HT-29 (cell line): ENCODE measurements at places on chromosomes 2 and 18.

DNA sequence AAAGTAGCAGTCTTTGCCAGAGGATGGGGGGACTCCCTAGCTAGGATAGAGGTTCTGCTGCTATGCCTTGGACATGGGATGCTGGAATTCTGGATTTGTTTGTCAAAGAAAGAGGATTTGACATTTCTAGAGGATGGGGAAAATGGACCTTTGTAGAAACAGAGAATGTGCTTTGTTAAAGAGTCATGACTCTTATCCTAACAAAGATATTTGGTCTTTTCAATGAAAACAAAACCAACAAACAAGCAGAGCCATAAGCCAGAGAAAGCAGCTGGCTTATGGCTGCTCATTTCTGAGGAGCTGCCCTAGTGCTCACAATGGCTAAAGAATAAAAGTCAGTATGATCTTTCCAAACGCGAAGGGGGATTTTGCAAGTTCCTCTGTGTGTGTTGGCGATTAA, 40.8 kb upstream of the MAPRE2 start:
- DNase-seq: no peak

DNA sequence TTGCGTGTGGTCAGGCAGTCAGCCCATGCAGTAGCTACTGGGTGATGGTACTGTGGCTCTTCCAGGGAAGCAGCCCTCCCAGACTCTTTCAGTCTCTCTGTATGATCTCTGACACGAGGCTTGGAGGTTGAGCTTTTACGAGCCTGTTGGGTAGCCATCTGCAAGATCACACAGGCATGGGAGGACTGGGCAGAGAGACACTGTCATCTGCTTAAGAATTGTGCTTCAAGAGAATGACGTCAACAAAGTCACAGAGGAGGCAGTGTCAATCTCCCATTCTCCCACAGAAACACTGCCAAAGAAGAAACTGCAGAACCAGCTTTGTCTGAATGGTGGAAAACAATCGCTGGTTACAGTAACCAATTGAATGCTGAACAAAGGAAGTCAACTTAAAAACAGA, 78.4 kb upstream of the MC2R start:
- no peak for DNase-seq

- no peak for DNase-seq
These were observed 13.9 kb upstream of the ARHGAP25 start for GRCh38 chr2:68720665-68721064.

- DNase-seq: no peak
These were observed 136.2 kb downstream of the PXDN start for GRCh38 chr2:1607971-1608688.

GRCh38 chr2:54318821-54319220, 62.8 kb upstream of the TSPYL6 start:
- no peak for DNase-seq

DNA sequence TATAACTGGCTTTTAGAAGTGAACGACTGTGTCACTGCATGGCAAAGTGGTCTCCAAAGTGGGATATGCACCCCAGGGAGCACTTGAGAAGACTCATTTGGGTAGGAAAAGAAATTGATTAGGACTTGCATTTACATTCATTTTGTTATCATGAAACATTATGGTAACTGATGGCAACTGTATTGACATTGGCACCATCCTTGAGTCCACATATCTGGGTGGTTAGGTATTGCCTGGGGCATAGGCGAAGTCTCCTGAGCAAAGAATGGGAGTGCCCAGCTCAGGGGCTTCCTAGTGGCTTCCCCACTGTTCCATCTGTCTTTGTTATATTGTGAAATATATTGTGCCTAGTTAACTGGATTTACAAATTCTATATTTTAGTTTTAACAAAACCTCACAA, 29.2 kb downstream of the SPATS2L start:
- peak; percentile 67 for DNase-seq

DNA sequence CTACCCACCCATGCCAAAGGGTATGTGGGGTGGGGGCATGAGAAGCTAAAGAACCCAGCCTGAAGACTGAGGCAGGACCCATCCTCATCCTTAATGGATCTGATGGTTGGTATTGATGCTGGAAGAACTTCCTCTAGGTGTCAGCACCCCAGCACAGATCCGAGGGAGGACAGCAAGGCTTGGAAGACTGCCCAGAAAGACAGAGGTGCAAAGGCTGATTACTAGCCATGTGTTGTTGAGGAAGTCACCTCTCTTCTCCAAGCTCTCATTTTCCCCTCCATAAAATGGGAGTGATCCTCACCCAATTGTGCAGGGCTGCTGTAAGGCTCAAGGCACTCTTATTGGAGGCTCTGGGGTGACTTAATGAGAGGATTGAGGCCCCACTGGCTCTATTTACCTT, 256.5 kb downstream of the CELF4 start:
- DNase-seq: peak; percentile 34

- no peak for DNase-seq
These were observed 101.7 kb downstream of the ANKRD44 start for GRCh38 chr2:197208841-197209240.

DNA sequence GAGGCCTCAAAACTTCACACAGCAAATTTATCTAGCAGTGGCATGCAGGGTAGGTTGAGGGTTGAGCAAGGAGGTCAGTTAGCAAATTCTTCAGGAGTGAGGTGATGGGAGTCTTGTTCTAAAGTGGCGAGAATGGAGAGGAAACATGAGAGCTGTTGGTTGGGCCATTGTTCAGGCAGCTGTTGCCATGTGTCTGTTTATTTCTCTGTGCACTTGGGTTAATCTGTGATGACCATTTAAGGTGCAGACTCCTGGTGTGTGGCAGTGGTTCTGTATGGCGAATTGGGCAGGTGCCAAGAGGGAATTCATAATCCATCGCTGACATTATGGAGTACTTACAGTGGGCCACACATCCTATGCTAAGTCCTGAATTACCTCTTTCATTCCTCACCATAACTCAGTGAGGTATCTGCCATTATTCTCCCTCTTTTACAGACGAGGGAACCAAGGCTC, 30.4 kb downstream of the TMEM178A start:
- no peak for DNase-seq

DNA sequence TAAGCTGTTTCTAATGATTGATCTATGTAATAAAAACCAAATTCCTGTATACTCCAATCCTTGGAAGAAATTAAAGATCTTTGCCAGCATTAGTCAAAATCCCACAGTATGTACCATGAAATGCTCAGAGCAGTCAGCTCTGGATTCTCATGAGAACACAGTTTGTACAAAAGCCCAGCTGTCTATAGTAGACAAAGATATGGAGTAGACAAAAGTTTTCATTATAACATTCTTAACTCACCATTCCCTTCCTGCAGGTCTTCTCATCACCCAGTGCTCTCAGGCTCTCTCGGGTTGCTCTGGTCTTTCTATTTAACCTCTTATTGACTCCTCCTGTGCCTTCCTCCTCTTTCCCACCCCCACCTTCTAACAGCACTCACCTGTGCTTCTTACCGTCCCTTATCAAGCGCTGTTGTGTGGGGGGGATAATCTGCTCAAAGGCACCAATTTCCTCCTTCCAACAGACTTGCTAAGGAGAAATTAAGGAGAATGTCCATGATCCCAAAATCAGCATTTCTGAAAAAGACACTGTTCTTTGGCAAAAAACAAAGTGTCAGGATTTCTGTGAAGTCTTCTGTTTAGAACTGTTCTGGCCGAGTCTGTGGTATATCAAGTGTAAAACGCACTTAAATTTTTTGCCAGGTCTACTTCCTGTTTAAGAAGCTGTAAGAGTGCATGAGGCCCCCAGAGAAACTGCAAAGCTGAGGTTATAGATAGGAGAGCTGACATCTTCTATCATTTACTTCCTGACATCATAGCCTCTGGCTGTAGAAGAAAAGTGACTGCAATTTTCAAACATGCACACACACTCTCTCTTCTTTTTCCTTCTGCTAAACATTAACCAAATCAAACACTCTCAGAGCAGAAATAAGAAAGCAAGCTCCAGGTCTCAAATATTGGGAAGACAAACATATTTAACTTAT, 144.1 kb downstream of the EVA1A start:
- DNase-seq: no peak

DNA sequence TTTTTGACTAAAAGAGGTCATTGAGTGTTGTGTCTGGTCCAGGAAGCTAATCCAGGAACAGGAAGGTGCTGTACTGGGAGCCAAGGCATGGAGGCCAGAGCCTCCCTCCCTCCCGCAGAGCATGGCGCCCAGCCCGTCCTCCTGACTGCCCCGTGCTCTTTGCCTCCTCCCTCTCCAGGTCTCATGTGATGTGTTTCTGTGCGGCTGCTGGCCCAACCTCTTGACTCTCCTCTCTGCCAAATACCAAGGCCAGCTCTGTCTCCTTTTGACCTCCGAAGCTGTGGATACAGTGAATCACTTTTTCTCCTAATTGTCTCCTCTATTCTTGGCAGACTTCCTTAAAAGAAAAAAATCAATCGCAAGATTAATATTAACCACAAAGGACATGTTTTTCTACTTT, 284.1 kb downstream of the PHLPP1 start:
- no peak for DNase-seq

DNA sequence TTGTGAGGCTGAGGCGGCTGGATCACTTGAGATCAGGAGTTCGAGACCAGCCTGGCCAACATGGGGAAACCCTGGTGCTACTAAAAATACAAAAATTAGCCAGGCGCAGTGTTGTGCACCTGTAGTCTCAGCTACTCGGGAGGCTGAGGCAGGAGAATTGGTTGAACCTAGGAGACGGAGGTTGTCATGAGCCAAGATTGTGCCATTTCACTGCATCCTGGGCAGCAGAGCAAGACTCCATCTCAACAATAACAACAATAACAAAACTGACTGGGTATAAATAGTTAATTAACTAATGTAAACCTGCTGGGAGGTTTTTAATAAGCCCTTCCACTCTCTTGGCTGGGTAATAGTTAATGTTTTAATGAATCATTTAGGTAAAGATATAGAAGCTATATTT, 7.8 kb downstream of the SULT6B1 start:
- DNase-seq: no peak

GRCh38 chr2:45781464-45781811, 130.0 kb downstream of the PRKCE start:
- DNase-seq: no peak

- no peak for DNase-seq
These were observed 49.2 kb downstream of the TMEM18 start for GRCh38 chr2:627926-628560.

DNA sequence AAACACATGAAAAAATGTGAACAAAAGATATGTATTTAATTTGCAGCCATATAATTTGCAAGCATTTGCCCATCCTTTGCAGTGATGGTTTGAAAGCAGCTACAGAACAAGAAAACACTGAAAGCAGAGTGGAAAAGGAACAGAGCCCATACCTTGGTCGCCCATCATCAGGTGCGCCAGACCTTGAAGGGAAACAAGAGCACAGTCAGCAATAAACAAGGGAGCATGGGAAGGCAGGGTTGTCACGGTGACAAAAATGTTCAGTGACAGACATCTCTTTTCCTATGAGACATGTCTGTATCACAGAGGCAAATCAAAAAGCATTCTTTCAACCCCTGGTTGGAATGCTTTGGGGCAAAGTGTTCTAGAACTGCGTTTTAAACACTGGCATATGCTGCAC, 109.4 kb downstream of the NRXN1 start:
- DNase-seq: no peak

DNA sequence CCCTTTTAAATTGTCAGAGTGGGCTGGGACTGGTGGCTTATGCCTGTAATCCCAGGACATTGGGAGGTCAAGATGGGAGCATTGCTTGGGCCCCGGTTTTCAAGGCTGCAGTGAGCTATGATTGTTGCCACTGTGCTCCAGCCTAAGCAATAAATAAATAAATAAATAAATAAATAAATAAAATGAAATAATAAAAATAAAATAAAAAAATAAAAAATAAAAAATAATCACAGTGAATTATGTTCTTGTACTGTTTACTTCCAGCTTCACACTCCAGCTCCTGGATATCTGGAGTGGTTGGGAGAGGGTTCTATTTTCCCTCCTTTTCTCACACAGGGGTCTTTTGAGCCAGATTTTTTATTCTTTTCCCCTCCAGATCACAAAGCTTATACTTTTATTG, 26.2 kb upstream of the PNPT1 start:
- DNase-seq: no peak

- DNase-seq: no peak
These were observed 15.8 kb downstream of the SERTAD2 start for GRCh38 chr2:64637931-64638330.

DNA sequence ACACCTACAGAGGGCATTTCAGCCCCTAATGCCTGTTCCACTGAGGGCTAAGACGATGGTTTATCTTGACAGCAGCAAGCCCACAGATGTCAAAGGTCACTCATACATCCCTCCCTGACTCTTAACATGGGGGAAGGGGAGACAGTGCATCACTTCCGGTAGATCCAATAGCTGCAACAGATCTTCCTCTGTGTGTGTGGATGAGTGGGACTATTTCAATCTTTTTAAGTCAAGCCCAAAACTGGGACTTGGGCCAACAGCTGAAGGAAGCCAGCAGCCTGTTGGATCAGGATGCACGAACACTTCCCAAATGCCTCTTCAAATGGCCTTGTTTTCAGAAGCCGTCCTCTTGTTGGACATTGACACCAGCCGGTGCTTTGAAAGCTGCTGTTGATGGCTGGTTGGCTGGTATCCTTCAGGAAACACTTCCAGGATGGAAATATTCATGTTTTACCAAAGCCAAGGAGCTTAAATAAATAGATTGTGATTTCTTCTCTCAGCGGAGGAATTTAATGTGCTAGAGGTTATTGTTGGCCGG, 59.2 kb downstream of the IL1R2 start:
- DNase-seq: no peak

- DNase-seq: peak; percentile 94
These were observed 42.2 kb downstream of the BIN1 start for GRCh38 chr2:127064642-127065250.

DNA sequence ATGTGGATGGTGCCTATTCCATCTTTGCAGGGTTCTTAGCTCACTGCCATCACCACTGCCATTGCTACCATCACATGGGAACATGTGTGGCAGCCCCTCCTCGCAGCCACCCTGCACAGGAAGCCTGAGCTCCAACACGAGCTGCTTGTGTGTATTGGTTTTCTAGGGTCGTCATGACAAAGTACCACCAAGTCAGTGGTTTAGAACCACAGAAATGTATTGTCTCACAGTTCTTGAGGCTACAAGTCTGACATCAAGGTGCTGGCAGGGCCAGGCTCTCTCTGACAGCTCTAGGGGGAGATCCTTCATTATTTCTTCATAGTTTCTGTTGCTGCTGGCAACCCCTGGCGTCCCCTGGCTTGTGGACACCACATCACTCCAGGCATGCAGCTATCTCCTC, 10.3 kb upstream of the IL1R2 start:
- DNase-seq: no peak

DNA sequence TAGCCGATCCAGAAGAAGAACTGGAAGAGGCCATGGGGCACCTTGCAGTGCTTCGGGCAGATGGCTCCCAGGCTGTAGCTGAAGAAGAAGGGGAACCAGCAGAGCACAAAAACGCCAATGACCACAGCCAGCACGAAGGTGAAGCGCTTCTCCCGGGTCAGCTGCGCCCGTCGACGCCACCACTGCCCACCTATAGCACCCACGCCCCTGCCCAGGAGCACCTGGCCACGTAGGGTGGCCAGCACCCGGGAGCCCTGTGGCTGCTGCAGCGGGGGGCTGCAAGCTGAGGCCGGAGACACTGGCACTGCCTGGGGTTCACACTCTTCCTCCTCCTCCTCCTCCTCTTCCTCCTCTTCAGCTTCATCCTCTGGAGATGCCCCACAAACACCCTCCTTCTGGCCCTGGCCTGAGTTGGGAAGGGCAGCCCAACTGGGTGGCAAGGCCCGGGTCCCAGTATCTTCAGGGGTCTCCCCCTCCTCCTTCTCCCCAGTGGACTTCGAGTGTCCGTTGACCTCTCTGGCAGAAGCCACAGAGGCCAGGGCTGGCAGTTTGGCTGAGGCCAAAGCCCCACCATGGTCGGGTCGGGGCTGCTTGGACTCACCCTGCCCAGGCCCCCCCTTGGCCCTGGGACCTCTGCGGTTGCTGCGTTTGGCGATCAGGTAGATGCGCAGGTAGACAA, 1.3 kb downstream of the ADRA2B start:
- DNase-seq: no peak
